NCI-H510A treated with DMSO at 0.1 percent for 48 hours (cell line): ENCODE measurements at places on chromosomes 2 and 18.

DNA sequence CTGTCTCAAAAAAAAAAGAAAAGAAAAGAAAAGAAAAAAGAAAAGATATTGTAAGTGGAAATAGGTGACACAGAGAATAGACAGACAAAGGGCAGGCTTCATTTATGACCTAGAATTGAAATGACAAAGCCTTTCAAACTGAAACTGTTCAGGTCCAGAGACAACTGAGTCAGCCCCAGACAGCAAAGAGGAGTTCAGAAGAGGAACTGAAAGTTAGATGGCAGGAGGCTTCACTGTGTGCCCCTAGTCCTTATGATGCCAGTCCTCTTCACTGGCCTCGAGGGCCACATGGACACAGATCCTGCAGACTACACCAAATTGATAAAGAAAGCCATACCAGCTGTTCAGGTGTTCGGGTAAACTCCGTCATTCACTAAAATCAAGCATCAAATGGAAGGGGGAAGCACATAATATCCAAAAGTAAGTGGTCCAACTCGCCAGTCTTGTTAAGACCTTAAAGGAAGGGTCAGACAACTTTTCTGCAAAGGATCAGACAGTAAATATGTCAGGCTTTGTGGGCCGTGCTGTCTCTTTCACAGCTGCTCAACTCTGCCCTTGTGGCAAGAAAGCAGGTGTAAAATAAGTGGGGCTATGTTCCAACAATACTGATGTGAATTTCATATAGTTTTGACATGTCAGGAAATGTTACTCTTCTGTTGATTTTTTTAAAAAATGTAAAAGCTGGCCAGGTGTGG, 231.9 kb upstream of the MGAT5 start:
- DNase-seq = no peak

GRCh38 chr2:236608710-236609109, 39.1 kb downstream of the ACKR3 start:
- DNase-seq = no peak

GRCh38 chr2:100222844-100223243, 80.5 kb upstream of the AFF3 start:
- peak; percentile 50 for DNase-seq

DNA sequence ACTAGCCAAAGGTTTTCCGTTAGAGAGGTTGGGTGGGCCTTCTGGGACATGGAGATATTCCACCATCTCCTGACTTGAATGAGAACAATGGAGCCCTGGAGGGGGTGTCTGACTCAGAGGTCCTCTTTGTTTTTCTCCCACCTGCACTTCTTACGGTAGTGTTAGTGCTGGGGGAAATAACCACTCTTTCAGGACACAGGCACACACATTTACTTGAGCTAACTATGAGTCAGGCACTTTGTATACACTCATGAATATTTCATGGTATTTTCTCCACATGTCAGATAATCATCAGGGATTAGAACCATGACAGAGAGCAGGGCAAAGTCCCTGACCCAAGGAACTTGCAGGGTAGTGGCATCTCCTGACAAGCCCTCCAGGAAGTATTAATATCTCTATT, 439.1 kb downstream of the TSN start:
- DNase-seq = no peak

DNA sequence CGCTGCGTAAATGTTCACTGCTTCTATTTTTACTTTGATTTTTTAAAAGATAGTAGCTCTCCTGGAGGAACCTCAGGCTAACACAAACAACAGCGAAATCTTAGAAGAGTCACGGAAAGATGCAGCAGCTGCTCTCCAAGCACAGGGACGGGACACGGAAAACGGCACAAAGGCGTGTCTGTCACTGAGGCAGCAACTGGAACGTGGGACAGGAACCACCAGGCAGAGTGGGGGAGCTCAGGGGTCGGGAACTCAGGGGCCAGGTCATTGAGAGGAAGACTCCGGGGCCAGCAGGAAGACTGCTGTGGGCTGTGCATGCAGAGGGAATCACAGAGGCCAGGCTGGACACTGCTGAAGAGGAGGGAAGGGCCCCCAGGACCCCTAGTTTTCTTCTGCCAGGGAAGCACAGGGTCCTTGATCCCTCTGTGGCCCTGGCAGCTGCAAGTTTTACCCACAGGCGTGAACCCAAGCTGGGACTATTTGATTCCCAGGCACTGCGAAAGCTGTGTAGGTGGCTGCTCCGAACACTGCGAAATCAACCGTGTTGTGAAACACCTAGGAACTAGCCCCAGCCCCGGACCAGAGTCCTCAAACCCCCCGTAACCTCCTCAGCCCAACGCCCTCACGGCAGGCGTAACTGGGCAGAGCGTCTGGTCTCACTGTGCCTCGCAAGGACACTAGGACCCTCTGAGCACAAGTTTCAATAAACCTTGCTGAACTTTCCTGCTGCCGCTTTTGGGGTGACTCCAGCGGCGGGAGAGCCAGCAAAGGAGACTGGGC, 263.0 kb downstream of the EIPR1 start:
- no peak for DNase-seq

GRCh38 chr2:109392816-109393661, 220.7 kb downstream of the SEPTIN10 start:
- DNase-seq = no peak

GRCh38 chr2:180944372-180944771, 36.0 kb upstream of the UBE2E3 start:
- DNase-seq = no peak

DNA sequence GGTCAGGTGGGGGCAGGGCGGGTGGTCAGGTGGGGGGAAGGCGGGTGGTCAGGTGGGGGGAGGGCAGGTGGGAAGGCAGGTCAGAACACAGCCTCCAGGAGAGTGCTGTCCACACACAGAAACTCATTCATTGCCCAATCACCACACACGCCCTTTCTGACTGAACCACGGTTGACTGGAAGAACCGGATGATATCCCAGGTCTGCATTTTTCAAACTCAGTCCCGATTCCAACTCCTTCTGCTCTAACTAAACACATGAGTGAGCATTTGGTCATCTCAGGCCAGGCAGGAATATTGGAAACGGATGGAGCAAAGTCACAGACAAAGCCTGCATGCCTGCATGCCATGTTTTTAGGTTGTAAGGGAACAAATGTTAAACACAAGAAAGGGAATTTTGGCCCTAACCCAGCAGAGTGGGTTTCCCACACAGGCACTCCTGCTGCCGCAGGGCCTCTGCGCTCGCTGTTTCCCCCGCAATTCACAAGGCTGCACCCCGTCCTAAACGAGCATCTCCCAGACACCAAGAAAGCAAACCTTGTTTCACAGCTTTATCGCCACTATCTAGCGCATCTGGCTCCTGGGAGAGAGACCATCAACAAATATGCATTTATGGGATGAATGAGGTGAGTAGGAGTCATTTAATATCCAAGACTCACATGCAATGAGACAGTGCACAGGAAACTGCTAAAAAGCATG, 100.1 kb downstream of the ZNF516 start:
- DNase-seq = no peak

- no peak for DNase-seq
Measured at GRCh38 chr2:7083580-7084509, 166.6 kb downstream of the RNF144A start.

DNA sequence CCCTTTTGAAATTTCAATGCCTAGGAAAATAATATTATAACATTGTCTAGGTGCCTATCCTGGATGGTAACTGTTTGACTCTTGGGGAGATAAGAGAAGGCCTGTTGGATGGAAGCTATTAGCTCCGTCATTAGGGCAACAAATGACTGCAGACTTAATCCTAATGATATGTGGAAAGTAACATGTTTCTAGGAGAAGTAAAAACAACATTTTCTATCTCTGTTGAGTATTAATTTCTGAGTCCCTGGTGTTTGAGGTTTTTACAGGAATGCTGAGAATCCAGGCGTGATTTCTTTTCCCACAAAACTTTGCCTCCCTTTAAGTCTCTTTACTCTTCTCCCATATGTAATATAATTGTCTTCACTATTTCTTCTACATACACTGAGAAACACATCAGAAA, 159.1 kb downstream of the GALNT1 start:
- DNase-seq = no peak
